Activated T-cell treated with anti-CD3 and anti-CD28 coated beads for 4 hours (primary cell): ENCODE measurements at places on chromosomes 2 and 18.

GRCh38 chr18:31356025-31356424 lies 20.6 kb upstream of the DSG4 start:
- DNase-seq: no peak

GRCh38 chr2:12107939-12108338 lies 361.5 kb downstream of the LPIN1 start:
- DNase-seq: no peak

GRCh38 chr2:191847764-191848163 lies 876 bp upstream of the CAVIN2 start:
- DNase-seq: no peak

DNA sequence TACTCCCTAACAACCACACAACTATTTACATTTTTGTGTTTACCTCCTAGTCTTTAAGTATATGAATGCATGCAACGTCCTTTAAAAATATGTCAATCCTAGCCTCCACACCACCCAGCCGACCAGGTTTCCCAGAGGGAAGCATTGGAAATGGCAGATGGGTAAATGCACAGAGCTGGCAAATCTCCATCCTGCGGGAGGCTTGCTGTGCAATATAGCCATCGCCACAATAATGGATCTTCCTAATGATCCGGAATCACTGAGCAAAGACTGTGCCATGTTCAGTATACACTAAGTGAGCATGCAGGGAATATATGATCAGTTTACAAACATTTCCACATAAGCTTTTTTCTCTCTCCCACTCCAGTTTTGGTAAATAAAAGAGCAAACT lies 131.8 kb downstream of the NEDD4L start:
- no peak for DNase-seq
